ENCODE measurements at places on chromosomes 4 and X.

DNA sequence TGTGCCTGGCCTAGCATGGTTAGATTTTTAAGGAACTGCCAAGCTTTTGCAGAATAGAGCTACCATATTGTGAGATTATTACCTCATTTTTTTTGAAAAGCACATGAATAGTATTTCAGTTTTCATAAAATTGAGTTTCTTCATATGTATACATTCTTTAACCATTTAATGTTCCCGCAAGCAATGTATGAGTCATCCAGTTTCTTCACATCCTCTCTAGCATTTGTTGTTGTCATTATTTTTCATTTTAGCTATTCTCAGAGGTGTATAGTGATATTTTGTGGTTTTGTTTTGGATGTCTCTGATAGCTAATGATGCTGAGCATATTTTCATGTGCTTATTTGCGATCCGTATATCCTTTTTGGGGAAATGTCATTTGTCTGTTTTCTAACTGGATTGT lies 74.9 kb downstream of the GLUD2 start:
- no peak for DNase-seq

GRCh38 chrX:48761674-48762471 lies at the start of gene GLOD5:
TSS of gene GLOD5 (plus strand) at chrX:48761747. CDS start at chrX:48761791, 44 bp downstream.
- no peak for DNase-seq

DNA sequence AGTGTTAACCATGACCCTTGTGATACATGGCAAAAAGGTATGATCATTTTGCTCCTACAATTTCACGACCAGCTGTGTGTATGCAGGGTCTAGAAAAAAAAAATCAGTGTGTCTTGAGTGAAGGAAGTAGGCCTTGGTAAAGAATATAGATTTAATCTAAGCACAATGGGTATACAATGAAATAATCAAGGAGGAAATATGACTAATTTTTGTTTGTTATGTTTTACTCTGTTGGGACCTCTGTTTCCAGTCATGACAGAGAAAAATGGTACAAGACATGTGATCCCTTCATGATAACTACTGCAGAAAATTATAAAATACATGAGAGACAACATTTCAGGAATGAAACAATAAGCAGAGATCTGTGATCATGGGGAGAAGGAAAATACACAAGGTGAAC lies 835.5 kb downstream of the PDHA2 start:
- DNase-seq, result no peak

GRCh38 chr4:87985097-87985886 lies 9.8 kb downstream of the SPP1 start:
- DNase-seq, result no peak

GRCh38 chr4:73831569-73831968 lies 4.9 kb upstream of the CXCL6 start:
- no peak for DNase-seq

- peak; percentile 9 for DNase-seq
These were observed 151.2 kb upstream of the SLC4A4 start for GRCh38 chr4:71187404-71188155.

DNA sequence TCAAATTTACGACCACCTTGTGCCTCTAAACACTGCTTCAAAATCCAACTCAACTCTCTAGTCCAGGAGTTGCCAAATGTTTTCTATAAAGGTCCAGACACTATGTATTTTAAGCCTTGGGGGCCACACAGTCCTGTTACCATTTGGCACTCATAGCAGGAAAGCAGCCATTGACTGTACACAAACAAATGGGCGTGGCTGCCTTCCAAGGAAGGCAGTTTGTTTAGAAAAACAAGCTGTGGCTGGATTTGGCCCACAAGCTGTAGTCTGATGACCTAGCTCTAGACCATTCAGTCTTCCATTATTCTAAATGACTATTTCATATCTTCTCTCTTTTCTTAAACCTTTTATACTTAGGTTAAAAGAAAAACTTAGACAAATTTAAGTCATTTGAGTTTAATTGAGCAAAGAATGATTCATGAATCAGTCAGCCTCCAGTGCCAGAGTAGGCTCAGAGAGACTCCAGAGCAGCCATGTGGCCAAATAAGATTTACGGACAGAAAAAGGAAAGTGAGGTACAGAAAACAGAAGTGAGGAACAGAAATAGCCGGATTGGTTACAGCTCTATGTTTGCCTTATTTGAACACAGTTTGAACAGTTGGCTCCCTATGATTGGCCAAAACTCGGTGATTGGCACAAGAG lies 825.8 kb upstream of the LCORL start:
- no peak for DNase-seq
